Coronary artery (tissue), 2 donors: ENCODE measurements at places on chromosomes 3 and 15.
A peak's percentile ranks its signal among the peaks of the same experiment; 100 is the strongest.

GRCh38 chr15:38260077-38260476, 7.4 kb downstream of the SPRED1 start:
- DNase-seq: no peak

DNA sequence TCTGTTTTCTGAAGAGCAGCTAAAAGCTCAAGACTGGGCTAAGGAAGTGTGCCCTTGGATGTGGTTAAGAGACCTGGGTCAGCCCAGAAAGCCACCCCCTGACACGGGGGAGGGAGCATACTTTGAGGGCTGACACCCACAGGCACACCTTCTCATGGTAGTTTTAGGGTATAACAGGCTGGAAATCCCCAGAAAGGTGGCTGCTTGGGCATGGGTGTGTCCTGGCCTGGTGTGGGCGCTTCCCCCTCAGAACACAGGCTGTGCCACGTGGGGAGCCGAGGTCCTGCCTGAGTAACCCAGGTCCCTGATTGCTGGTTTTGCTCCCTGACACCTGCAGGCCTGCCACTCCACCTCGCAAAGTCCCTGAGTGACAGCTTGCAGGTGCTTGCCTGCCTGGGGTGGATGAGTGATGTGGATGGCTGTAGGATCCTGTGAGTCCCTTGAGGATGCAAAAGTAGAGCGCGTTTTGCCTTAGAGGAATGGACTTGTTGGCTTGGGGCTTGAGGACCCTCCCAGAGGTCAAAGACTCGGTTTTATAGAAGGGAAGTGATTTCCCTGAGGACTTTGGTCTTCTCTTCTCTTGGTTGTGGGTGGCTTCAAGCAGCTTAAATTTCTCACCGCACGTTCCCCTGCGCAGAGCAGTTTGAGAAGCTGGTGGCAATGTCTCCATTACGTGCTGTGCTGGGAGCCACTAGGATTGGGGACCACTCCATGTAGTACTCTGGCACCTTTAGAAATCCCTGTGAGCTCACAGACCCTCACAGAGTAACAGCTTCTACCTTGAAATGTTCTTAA, 94.4 kb downstream of the DNASE1L3 start:
- no peak for DNase-seq

DNA sequence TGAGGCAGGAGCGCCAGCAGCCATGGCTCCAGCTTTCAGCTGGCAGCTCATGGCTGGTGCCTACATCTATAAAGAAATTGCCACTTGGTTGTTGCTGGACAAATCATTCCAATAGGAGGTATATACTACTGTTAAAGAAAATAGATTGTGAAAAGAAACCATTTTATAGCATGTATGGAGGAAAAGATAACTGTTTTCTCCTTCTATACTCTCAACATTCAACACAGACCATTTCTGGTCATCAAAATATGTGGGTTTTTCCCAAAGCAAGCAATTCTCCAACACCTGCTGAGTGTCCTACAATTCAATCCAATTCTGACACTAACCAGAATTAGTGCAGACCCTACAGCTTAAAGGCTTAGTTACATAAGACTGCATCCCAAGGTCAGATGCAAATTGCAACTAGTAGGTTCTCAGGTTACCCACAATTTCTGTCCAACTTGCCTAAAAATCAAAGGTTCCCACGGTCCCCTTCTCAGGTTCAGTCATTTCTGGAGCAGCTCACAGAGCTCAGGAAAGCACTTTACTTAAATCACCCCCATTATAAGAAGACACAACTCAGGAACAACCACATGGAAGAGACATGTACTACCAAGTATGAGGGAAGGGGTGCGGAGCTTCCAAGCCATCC, 42.4 kb upstream of the STRIT1 start:
- DNase-seq: no peak

DNA sequence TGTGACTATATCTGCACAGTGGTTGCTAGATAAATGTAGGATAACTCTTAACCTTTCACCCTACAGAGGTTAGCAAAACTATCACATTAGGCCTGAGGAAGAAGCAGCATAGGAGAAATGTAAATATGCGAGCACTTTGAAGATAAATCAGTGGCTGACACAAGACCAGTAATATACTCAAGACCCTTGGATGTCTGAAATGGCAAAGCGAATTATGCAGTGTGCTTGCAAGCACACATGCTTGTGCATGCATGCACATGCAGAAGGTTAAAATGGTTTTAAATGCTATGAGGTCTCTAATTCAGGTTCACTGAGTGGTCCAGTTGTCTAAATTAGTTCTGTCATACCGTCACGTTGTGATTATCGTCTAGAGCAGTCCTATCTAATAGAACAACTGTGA, 13.6 kb upstream of the UTS2B start:
- no peak for DNase-seq

- DNase-seq: no peak
These were observed 1.4 kb downstream of the CIDEC start for GRCh38 chr3:9878700-9879099.

GRCh38 chr3:184546252-184546651, 15.3 kb upstream of the EPHB3 start:
- DNase-seq: peak; percentile 46

GRCh38 chr15:68310804-68311463, 33.4 kb downstream of the FEM1B start:
- no peak for DNase-seq

- DNase-seq: no peak
These were observed 110.2 kb upstream of the ARHGEF26 start for GRCh38 chr3:154011036-154011435.

DNA sequence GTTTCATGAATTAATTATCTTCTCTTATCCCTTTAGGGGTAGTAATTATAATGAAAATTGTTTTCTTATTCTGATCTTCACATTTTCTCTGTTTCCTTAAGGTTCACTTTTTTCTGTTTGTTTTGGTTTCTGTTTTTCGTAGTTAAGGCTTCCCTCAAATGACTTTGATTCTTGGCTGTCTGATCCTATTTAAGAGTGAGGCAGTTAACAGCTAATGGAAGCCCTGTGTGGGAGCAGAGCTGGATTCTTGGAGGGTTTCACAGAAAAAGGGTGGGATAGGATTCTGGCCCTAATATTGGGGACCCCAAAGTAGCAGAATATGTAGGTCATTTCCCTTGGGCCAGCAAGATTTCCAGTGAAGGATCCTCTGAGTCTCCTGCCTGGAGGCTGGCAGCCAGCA, 6.8 kb upstream of the AMOTL2 start:
- DNase-seq: no peak
